Stimulated activated CD8-positive, alpha-beta memory T cell treated with anti-CD3 and anti-CD28 coated beads, Interleukin-4, amount 100 ng/mL, for 1 hour (primary cell): ENCODE measurements at places on chromosomes 12 and 14.

DNA sequence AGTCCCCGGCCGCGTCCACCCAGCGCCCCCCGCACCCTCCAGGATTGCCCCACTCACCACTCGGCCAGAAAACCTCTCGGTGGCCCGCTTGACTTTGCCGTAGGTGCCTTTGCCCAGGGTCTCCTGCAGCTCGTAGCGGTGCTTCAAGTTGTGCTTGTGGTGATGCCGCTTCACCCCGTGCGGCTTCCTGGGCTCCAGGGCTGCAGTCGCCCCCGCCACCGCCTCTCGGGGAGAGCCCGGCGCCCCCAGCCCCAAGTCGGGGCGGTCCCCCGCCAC lies 459 bp downstream of the NUAK1 start:
- no peak for DNase-seq

GRCh38 chr12:124493809-124494750 lies 73.3 kb downstream of the NCOR2 start:
- no peak for DNase-seq

DNA sequence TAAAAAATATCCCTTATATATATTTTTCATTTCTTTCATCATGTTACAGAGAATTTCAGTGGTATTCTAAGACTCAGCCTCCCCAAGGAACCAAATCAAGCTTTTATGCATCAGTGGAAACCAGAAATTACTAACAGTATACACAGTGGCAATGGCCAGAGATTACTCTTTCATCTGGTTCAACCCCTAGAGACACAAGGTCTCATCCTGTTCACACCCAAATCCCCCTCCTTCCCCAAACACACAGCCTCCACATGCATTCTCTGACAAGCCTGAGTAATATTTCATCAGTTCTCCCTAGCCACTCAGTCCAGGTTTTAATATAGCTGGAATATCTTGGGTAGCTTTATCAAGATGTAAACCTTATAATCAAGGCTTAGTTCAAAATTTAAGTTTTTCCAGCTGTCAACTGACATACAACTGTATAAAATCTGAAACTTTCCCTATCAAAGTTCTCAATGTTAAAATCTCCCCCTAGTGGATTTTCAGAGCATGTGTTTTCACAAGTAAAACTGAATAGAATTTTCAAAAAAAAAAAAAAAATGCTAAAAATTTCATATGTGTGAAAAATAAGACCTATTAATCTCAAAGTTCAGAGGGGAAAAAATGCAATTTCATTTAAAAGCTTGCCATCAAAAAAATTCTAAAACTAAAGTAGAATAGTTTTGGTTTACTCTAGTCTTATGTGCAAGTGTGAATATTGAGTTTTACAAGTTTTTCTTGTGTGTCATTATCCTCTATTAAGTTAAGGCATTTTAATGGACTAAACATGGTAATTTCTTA lies 10.5 kb upstream of the SSTR1 start:
- DNase-seq, result no peak

DNA sequence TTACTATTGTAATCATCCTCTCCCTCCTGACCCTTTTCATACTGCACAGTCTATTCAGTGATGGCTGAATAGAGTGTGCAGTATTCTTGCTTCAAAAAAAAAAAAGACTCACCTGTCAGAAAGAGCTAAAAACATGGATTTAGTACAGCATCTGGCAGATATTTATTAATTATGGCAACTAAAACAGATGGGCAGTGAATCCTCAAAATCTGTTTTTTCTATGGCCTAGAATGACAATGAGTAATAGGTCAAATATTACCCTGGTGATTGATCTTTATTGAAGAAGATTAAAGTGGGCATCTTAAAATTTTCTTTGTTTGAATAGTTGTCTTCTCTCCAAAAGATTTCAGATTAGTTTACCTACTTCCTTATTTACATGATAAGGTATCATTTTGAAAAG lies 543.6 kb downstream of the FOXG1 start:
- DNase-seq, result no peak

- DNase-seq, result no peak
Observed at GRCh38 chr14:89543425-89543790, 126.4 kb upstream of the FOXN3 start.

GRCh38 chr12:19185262-19185929 lies 55.9 kb downstream of the PLEKHA5 start:
- DNase-seq, result no peak

DNA sequence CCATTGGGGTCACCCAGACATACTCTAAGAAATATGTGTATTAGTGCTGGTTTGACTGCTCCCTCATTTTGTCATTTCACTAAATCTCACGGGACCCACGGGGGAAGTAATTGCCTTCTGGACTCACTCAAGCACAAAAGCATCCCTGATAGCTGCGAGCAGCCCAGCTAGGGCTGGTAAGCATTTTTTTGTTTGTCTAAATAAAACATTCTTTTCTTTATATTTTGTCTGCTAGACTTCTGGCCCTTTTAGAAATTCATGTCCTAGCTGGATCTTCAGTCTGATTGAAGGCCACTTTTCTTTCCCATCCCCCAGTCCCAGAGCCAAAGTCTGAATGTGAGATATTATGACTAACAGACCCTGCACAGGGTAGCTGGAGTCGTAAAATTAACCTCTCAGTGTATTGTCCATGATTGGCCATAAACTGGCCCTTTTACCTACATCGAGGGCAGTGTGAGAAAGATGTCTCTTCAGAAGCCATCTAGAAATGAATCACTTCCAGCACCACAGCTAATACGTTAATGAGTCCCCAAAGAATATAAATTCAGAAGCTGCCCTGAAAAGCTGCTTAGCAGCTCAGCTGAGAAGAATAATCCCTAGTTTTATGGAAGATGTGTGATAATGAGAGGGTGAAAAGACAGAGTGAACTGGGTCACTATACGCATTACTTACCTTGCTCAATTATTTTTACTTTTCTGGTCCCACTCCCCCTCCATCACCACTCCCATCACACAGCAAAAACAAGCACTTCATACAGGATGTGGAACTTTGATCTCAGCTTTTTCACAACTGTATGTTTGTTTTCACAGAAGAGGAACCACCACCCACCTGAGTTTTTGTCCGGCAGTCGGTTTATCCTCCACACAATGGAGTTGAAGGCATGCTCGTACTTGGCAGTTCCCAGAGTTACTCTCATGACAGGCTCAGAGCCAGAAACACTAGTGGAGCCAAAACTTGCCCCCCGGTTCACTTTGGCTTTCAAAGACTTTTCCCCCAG lies 55.6 kb upstream of the GTF2A1 start:
- no peak for DNase-seq

DNA sequence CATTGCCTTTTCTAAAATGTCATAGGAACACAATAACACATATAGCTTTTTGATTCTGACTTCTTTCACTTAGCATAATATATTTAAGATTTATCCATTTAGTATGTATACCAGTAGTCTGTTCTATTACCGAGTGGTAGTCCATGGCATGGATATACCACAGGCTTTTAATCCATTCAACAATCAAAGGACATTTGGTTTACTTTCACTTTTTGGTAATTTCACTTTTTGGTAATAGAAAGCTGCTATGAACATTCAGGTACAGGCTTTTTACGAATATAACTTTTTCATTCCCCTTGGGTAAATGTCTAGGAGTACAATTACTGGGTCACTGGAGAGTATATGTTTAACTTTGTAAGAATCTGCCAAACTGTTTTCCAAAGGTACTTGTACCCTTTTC lies 100.7 kb upstream of the PRICKLE1 start:
- no peak for DNase-seq

DNA sequence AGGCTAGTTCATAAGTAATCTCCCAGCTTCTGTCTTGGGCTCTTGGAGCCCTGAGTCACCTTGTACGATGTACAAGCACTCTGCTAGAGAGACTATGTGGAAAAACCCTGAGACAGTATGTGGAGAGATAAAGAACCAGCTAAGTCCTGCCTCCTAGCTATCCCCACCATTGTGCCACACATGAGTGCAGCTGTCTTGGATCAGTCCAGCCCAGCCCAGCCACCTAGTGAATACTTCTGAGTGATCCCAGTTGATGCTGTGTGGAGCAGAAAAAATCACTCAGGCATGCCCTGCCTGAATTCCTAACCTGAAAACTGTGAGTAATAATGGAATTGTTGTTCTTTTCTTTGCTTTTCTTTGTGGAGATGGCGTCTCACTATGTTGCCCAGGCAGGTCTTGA lies 5.1 kb upstream of the SERPINA6 start:
- DNase-seq, result no peak

- no peak for DNase-seq
Observed at GRCh38 chr12:55931780-55932550, 1.0 kb downstream of the DGKA start.

DNA sequence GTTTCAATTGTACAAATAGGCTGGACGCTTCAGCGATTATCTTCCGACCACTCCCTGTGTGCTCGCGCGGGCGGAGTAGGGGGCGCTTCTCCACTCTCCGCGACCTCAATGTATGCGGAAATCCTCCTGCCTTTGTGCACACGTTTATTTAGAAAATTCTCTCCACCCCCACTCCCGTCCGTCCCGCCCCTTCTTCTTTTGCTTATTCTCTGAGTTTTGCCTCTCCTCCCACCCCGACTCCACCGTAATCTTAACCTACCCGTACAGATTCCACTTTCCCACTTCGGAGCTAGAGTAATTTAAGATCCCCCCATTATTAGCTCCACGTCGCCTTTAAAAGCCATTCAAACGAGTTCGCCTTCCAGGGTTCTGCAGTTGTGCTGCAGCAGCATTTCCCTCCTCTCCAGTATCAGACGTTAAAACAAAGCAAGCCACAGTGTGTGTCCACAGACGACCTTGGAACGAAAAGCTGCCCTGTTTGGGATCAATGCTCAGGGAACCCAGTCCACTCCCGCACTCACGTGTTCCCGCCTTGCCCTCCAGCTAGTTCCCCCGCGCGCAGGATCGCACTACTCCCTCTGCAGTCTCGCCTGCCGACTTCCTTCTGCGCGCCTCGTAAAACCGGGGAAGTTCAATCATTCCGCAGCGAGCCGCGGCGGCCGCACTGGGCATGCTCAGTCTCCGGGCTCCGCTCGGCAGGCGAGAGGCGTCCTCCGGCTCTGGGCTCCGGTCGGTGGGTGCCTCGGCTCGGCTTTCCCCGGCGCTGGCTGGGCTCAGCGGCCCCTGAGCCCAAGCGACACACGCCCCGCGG lies at the start of gene ANO6:
ANO6 (plus strand) TSS at position 677 of the 811 bp plus-strand sequence. CDS start 227 bp downstream, outside the sequence.
- DNase-seq, result peak; percentile 41

DNA sequence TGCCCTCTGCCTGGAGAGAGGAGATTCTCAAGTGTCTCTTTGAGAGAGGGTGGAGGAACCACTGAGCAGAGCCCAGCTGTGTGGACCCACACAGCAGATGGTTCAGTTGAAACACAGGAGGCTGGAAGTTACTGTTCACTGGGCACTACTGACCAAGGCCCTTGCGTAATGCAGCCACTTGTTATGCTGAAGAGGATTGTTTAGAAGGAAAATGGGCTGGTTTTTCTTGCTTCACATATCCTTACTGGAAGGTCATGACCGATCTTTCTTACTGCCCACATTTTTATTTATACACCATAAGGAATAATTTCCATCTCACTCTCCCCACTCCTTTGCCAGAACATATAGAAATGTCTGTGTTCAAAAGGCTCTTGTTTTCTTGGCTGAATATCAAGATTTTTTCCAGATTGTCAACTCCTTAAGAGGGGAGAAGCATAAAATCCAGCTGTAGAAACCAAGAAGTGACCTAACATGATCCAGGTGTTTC lies 375.1 kb upstream of the DDHD1 start:
- no peak for DNase-seq

DNA sequence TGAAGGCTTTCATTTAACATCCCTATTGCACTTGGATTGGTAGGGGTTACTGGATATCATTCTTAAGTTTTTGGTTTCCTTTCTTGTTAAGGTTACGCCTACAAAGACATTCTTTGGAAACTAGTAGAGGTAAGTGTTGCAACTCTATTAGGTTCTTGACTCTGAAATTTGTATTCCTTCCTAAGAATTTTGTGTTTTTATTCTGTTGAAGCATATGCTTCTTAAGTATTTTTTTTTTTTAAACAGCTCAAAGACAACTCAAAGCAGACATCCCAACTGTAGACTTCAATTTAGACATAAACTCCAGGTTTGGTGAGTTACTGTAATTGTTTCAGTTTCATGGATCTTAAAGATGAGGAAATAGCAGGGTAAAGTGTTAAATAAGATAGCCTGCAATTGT lies 1.1 kb upstream of the RBMS2 start:
- DNase-seq, result no peak

GRCh38 chr14:55662752-55663151 lies 82.7 kb downstream of the KTN1 start:
- DNase-seq, result no peak

DNA sequence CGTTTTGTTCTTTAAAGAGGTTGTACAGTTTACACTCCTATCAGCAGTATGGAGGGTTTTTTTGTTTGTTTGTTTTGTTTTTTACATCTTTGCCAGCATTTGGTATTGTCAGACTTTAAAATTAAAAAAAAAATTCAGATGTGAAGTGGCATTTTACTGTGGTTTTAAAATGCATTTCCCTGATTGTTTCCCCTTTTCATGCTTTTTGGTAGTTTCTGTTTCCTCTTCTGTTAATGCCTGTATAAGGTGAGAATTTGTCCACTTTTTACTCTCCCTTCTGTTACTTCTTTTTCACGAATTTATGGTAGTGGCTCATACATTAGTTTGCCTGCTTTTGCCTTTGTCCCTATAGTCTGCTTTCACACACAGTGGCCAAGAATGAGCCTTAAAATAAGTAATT lies 36.6 kb downstream of the MNAT1 start:
- no peak for DNase-seq

DNA sequence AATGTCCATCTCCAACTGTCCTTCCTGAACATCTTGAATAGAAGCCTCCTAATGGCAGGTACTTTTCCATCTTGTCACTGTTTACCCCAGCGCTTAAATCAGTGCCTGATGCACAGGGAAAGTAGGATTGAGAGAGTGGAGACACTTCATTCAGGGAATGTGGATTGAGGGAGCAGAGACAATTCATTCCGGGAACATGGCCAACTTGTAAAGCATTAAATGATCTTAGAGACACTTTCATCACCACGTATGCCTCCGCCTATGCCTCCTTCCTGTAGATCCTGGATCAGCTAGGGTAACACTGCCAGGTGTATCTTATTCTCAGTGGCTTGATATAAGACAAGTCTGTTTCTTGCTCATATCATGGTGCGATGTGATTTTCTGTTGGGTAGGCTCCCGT lies 67.6 kb upstream of the CSRP2 start:
- DNase-seq, result no peak

DNA sequence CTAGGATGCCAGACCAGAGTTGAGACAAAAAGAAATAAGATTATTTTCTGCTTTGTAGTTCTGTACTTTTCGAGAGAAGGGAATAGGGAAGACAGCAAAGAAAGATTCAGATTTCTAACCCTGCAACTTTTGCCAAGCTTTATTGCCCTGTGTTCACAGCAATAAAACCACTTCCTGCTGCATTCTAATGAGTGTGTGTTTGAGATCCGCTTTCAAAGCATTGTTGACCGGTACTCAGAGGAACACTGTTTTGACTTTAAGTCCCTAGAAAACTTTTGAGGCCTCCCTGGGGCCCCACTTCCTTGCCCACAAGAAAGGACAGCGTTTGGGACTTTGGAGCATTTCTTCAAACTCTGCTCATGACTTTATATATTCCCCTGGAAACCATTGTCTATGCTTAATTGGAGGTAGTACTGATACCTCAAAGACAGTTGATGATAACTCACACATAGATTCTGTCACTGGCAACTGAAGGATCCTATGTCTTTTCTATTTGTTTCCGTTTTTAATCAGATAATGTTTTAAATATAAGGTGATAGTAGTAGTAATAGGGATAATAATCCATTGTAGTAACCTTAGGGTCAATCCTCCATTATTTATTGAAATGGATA lies 1.3 kb downstream of the RNASE6 start:
- DNase-seq, result no peak

GRCh38 chr12:59649203-59649602 lies 53.4 kb downstream of the SLC16A7 start:
- no peak for DNase-seq

- DNase-seq, result no peak
Observed at GRCh38 chr12:87988534-87988933, 40.7 kb downstream of the C12orf50 start.
